ENCODE measurements at places on chromosomes 2 and 18. TPM values are rescaled to one million over a fixed set of nuclear protein-coding genes. Genes with fewer than 3 reads are reported as not detected.

The VPS54 gene
- total RNA-seq, result 15.9 TPM

The NEUROD1 gene
- not detected for total RNA-seq

The USP34 gene
- 89.3 TPM for total RNA-seq

The FOXI3 gene
- not detected for total RNA-seq

The FTCDNL1 gene
- 2.6 TPM for total RNA-seq

The TTC27 gene
- total RNA-seq, result 44.9 TPM

The MC2R gene
- total RNA-seq, result not detected

The POTEC gene
- total RNA-seq, result not detected

The ABCG5 gene
- 0.14 TPM for total RNA-seq

The ZSWIM2 gene
- not detected for total RNA-seq

GRCh38 chr2:3066831-3067230, 310.8 kb downstream of the EIPR1 start:
- H3K27me3 ChIP-seq, result no peaks in the 10 kb centered on the region
- H3K4me1 ChIP-seq, result no peaks in the 10 kb centered on the region
- no peak for DNase-seq
- H3K27ac ChIP-seq, result no peak overlapping the region

GRCh38 chr2:216033403-216033802, 20.1 kb upstream of the MREG start:
- peaks cover 36% of the 10 kb centered on the region for H3K4me1 ChIP-seq
- no peak overlapping the region for H3K4me3 ChIP-seq
- H3K27me3 ChIP-seq, result no peaks in the 10 kb centered on the region
- H3K27ac ChIP-seq, result no peak overlapping the region
- peaks cover 18% of the 10 kb centered on the region for H3K36me3 ChIP-seq
- no peak for DNase-seq

GRCh38 chr2:232533944-232534710, 5.4 kb upstream of the CHRNG start:
- no peaks in the 10 kb centered on the region for H3K36me3 ChIP-seq
- DNase-seq, result no peak
- H3K4me1 ChIP-seq, result no peaks in the 10 kb centered on the region
- H3K27ac ChIP-seq, result no peak overlapping the region

DNA sequence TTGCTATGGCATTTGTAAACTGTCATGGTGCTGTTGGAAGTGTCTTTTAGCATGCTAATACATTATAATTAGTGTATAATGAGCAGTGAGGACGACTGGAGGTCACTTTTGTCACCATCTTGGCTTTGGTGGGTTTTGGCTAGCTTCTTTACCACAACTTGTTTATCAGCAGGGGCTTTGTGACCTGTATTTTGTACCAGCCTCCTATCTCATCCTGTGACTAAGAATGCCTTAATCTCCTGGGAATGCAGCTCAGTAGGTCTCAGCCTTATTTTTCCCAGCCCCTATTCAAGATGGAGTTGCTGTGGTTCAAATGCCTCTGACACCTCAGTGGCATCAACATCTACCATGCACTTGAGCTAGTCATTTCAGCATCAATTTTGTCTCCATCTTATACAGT, 29.7 kb downstream of the LYPD6 start:
- no peak overlapping the region for H3K27ac ChIP-seq
- H3K27me3 ChIP-seq, result no peaks in the 10 kb centered on the region
- no peaks in the 10 kb centered on the region for H3K4me1 ChIP-seq
- DNase-seq, result no peak
- H3K36me3 ChIP-seq, result no peaks in the 10 kb centered on the region

DNA sequence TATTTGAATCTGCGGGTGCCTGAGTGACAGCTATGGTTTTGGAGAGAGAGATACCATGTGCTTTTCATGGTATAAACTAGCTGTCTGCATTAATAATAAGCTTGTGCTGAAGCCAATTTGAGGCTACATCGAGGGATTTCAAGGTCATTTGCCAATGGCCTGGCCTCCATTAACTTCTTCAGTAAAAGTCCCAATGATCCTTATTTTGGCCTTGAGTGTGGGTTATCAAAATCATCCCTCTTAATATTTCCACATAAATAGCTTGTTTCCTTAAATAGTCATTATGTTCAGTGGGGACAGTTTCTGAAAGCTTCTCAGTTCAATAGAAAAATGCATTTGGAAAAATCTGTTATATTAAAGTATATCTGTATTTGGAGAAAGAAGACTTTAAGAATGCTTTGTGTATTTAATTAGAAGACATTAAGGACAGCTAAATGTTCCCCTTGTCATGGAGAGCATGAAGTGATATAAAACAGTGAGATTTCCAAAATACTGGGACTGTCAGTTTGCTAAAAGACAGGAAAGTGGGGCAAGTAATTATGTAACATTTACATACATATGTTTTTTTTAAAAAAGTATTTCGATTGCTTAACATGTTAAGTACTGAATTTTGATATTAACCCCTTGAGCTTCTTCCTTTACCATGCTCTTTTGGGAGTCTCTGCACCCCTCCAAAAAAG, 355.5 kb upstream of the ZEB2 start:
- no peaks in the 10 kb centered on the region for H3K36me3 ChIP-seq
- H3K4me3 ChIP-seq, result no peak overlapping the region
- H3K4me1 ChIP-seq, result no peaks in the 10 kb centered on the region
- no peak for DNase-seq

GRCh38 chr18:31206787-31207381, 44.2 kb upstream of the DSC1 start:
- no peaks in the 10 kb centered on the region for H3K4me1 ChIP-seq
- no peaks in the 10 kb centered on the region for H3K27me3 ChIP-seq
- H3K4me3 ChIP-seq, result no peak overlapping the region

GRCh38 chr2:149039213-149039724, 770 bp downstream of the LYPD6B start:
- no peaks in the 10 kb centered on the region for H3K36me3 ChIP-seq
- H3K27me3 ChIP-seq, result peaks cover 70% of the 10 kb centered on the region
- no peak for DNase-seq
- no peaks in the 10 kb centered on the region for H3K4me1 ChIP-seq
- H3K27ac ChIP-seq, result no peak overlapping the region

DNA sequence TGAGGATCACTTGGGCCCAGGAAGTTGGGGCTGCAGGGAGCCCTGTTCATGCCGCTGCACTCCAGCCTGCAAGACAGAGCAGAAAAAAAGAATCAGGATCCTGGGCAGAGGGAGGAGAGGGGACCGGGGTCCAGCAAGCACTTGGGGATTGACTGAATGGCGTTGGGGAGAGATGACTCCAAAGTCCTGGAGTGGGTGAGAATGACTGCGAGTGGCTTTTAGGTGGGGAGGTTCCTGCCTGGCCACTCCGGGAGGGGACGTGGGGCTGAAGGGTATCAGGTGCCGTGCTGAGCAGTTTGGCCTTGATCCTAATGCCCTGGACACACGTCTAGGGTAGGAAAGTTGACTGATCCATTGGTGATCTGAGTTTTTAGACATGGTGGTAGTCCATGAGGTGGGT, 3.5 kb upstream of the NFATC1 start:
- no peak for DNase-seq
- H3K36me3 ChIP-seq, result peaks cover 3% of the 10 kb centered on the region
- H3K4me1 ChIP-seq, result peaks cover 10% of the 10 kb centered on the region
- no peak overlapping the region for H3K27ac ChIP-seq
- H3K27me3 ChIP-seq, result peaks cover 41% of the 10 kb centered on the region

DNA sequence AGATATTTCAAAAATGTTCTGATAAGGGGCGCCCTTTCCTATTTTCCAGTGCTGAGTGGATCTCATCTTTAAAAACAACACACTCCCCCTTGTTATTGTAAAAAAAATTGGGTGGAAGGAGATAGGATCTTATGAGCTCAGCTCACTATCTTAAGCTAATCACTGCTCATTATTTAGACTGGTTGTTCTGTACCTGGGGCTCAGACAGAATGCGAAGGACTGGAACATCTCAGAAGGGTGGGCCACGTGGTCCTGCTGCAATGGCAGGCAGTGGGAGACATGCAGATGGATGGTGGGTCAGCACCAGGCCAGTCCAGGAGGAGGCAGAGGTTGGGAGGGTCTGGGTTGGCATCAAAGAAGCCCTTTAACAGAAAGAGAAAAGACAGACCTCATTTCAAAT, 48.3 kb upstream of the GPR155 start:
- no peak overlapping the region for H3K27ac ChIP-seq
- no peak overlapping the region for H3K4me3 ChIP-seq
- no peaks in the 10 kb centered on the region for H3K4me1 ChIP-seq
- H3K27me3 ChIP-seq, result peaks cover 9% of the 10 kb centered on the region
- DNase-seq, result no peak

DNA sequence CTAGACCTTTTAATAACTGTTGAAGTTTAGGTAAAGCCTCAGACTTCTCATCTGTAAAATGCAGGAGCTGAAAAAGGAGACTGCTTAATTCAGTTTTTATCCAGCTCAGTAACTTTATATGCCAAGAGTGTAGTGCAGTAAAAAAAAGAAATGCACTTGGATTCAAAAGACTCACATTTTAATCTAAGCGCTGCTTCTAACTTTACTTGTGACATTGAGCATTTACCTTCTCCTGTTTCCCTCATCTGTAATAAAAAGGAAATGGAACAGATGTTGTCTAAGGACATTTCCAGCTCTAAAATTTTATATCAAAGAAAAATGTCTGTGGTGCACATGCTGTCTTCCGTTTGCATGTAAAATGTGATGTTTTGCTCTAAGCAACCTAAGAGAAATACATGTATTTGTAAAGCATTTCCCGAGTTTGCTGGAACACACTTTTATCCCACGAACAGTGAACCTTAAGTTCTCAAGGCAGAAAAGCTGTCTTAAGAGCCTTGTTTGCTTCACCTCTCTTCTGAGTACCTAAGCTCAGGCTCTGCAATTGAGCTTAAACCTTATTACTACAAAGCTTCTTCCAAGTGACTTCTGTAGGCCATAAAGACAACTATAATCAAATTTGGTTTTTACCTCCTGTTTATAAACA, 24.2 kb upstream of the TANK start:
- no peaks in the 10 kb centered on the region for H3K27me3 ChIP-seq
- DNase-seq, result no peak
- peaks cover 37% of the 10 kb centered on the region for H3K4me1 ChIP-seq
- H3K4me3 ChIP-seq, result peak overlapping the region; percentile 88
- peak overlapping the region; percentile 96 for H3K27ac ChIP-seq

GRCh38 chr2:136357007-136357380, 239.0 kb upstream of the CXCR4 start:
- H3K4me1 ChIP-seq, result peaks cover 40% of the 10 kb centered on the region
- no peaks in the 10 kb centered on the region for H3K36me3 ChIP-seq
- H3K4me3 ChIP-seq, result no peak overlapping the region
- no peak for DNase-seq
- no peaks in the 10 kb centered on the region for H3K27me3 ChIP-seq
- H3K27ac ChIP-seq, result no peak overlapping the region

DNA sequence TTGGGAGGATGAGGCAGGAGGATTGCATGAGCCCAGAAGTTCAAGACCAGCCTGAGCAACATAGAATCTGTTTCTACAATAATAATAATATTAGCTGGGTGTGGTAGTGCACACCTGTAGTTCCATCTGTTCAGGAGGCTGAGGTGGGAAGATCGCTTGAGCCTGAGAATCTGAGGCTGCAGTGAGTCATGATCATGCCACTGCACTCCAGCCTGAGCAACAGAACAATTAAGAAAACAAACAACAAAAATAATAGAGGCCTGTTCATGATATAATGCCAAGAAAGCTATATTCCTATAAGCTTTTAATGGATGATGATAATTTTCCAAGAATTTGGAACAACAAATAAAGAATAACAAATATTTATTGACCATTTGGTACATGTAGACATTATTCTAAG, 6.9 kb upstream of the CCBE1 start:
- H3K4me1 ChIP-seq, result no peaks in the 10 kb centered on the region
- no peaks in the 10 kb centered on the region for H3K36me3 ChIP-seq
- H3K27ac ChIP-seq, result no peak overlapping the region
- peaks cover 16% of the 10 kb centered on the region for H3K27me3 ChIP-seq
- DNase-seq, result no peak

- no peaks in the 10 kb centered on the region for H3K4me1 ChIP-seq
- no peak overlapping the region for H3K4me3 ChIP-seq
- DNase-seq, result no peak
- H3K27me3 ChIP-seq, result no peaks in the 10 kb centered on the region
- H3K27ac ChIP-seq, result no peak overlapping the region
- H3K36me3 ChIP-seq, result no peaks in the 10 kb centered on the region
These were observed 467.7 kb downstream of the THSD7B start for GRCh38 chr2:137233091-137233490.

- H3K27me3 ChIP-seq, result no peaks in the 10 kb centered on the region
- DNase-seq, result no peak
- no peak overlapping the region for H3K27ac ChIP-seq
- H3K4me3 ChIP-seq, result no peak overlapping the region
- no peaks in the 10 kb centered on the region for H3K36me3 ChIP-seq
- H3K4me1 ChIP-seq, result peaks cover 5% of the 10 kb centered on the region
These were observed 23.6 kb downstream of the CYB5A start for GRCh38 chr18:74268175-74268574.

- DNase-seq, result no peak
- no peaks in the 10 kb centered on the region for H3K27me3 ChIP-seq
- H3K4me1 ChIP-seq, result peaks cover 56% of the 10 kb centered on the region
- peak overlapping the region; percentile 98 for H3K27ac ChIP-seq
These were observed 2.9 kb downstream of the RHBDD1 start for GRCh38 chr2:226838722-226839121.

DNA sequence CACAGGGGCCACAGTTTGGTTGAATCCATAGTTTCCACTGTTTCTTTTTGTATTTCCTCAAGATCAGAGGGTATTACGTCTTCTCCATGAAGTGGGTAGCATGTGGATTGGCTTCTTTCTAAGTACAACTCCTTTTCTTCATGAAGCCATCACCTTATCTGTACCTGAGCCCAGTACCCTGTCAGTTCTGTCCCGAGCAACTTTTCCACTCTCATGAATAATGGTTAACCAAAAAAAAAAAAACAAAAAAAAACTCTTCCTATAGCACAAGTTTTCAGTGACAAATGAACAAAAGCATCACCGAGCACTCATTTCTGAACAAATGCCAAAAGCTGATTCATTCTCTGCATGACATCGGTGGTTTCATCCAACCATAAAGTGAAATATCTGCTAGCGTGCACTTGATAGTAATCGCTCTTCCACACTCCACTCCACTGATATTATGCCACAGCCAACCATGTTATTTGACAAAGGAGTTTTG, 53.0 kb upstream of the CCDC150 start:
- H3K4me3 ChIP-seq, result no peak overlapping the region
- H3K36me3 ChIP-seq, result no peaks in the 10 kb centered on the region
- no peaks in the 10 kb centered on the region for H3K4me1 ChIP-seq
- H3K27me3 ChIP-seq, result peaks cover 69% of the 10 kb centered on the region
- no peak overlapping the region for H3K27ac ChIP-seq
- DNase-seq, result no peak

DNA sequence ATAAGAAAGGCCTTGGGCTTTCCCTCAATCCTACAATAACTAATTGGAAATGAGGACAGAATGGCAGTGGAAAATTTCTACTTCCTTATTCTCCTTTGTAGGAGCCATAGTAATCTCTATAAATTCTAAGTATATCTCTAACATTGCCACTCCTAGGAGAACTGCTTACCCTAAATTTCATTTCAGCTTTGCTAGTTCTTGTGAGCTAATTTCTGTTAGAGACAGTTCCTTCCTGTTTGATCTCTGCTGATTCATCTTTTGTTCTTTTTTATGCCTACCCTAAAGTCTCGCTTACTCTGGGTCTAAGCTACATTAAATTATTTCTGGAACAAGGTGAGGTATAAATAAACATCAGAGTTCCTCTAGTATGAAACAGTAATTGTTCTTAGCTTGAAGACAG, 25.7 kb downstream of the ABHD3 start:
- DNase-seq, result no peak
- H3K36me3 ChIP-seq, result peaks cover 17% of the 10 kb centered on the region
- peaks cover 8% of the 10 kb centered on the region for H3K4me1 ChIP-seq
- H3K27ac ChIP-seq, result no peak overlapping the region
- no peak overlapping the region for H3K4me3 ChIP-seq
- H3K27me3 ChIP-seq, result no peaks in the 10 kb centered on the region
